IPS DF 6.9 (cell line): ENCODE measurements at places on chromosomes 5 and 9.

DNA sequence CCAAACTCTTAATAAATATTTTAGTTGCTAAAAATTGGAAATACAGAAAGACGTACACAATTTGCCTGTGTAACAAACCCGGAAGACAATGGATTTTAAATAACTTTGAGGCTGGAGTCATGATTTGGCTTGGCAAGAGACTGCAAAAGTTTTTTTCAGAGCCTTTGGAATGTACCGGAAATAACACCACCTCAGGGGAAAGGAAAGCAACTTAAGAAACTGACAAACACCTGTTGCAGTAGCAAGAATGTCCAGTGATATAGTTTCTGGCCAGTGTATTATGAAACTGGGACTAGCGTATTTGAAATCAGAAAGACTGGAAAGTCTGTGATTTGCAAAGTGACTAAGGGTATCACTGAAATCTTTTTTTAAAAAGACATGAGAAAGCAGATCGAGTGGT, 842 bp downstream of the MUSK start:
- no peak for DNase-seq

- DNase-seq = no peak
Measured at GRCh38 chr9:4223312-4223833, 76.5 kb downstream of the GLIS3 start.

DNA sequence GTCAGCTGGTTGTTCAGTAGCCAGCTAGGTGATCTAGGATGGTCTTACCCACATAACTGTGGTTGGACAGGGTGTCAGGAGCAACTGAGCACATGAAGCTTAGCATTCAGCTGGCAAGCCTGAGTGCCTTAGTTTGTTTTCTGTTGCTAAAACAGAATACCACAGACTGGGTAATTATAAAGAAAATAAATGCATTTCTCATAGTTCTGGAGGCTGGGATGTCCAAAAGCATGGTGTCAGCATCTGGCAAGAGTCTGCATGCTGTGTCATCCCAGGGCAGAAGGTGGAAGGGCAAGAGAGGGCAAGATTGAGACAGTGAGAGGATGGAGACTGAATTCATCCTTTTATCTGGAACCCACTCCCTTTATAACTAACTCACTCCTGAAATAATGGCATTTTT, 921.5 kb downstream of the TLE4 start:
- no peak for DNase-seq

DNA sequence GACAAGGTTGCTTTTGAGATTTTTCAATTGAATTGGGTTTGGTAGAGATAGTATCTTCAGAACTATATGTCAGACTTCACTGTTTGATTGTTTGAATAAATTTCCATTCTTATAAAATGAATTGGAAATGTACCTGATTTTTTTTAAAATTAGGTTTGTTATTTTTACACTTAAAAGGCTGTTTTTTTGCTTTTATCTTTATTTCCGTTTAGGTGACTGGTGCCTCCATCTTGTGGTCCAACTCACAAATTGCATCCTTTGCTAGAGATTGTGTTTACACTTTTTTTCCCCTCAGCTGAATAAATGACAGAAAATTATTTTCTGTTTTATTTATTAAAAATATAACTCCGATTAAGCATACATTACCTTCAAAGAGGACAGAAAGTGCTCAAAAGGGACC, 15.6 kb downstream of the NDUFAF2 start:
- DNase-seq = no peak

GRCh38 chr5:77981820-77982219, 205.7 kb upstream of the TBCA start:
- DNase-seq = no peak

GRCh38 chr5:132816554-132816953, 3.5 kb downstream of the SOWAHA start:
- DNase-seq = no peak

DNA sequence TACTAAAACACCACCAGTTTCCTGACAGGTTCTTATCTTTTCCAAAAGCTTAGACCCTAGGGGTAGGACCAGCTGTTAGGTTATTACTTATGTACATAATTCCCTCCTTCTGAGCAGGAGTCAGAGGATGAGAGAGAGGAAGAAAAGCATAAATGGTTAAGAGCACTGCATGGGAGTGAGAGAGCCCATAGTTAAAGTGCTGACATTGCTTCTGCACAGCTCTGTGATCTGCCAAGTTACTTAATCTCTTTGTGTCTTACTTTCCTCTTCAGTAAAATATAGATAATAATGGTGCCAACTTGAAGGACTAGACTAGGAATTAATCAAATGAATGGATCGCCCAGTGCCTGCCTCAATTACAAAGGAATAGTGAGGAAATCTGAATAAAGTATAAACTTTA, 66.4 kb downstream of the NRG2 start:
- DNase-seq = no peak

DNA sequence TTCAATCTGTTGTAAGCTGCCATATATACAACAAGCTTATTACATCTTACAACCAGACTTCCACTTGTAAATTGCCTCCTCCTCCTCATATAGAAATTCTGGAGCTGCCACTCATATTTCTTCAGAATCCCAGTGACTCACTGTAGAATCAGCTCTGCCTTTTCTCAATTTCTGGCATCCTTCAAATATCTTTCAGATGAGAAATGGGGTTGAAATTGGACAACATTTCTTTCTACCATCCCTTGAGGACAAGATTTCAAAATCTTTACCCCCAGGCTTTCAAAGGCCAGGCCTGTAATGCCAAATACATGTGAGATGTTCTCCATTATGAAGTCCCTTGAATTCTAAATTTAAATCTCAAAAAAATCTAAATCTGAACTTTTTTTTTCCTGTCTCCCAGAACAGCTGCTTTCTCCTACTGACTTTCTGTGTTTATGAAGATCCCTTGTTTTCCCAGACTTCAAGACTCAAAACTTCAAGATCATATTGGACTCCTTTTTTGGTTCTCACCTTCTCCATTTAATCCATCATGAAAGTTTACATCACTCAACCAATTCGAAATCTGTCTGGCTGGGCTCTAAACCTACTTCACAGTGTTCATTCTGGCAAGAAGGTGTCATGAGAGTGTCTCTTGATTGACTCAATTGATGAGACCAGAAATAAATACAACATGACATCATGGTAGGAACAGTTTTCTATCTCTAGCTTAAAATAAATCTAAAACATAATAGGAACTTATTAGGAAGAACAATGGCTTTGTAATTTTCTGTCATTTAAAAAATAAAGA, 109.8 kb downstream of the HMHB1 start:
- no peak for DNase-seq

DNA sequence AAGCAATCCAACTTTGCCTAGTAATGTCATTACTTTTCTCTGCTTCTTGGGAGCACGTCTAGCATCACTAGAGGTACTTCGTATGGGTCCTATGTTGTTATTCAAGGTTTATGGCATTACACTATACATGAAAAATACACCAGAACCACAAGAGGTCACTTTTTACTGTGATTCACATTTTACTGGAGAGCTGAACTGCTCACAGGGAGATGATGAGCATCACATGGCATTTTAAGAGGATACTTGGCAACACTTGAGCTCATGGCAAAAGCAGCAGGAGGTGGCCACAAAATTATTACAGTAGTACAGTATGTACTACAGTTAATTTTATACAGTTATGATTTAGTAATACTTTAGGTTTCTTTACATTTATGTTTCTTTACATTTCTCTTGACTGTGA, 223.4 kb downstream of the PARP8 start:
- no peak for DNase-seq

- DNase-seq = peak; percentile 52
Measured at GRCh38 chr9:88590558-88591146, 55.7 kb downstream of the NXNL2 start.

GRCh38 chr9:33273266-33273971, 8.6 kb downstream of the CHMP5 start:
- no peak for DNase-seq

DNA sequence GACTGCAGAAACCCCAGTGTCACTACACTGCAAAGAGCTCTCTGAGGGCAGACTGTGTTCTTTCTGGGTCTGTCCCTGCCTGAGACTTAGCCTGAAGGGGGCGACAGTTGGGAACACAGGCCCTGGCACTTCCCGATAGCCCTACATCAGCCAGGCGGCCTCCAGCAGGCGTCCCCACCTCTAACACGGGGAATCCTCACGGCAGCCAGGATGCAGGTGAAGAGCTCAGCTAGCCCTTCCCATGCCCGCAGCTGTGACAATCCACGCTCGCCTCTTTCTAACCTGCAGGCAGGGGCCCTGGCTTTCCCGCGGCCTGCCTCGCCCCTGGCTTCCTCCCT, 5.9 kb downstream of the MED22 start:
- no peak for DNase-seq

GRCh38 chr5:95619096-95619495, 791 bp upstream of the GPR150 start:
- no peak for DNase-seq

- DNase-seq = peak; percentile 4
Measured at GRCh38 chr5:116137544-116138378, 52.9 kb downstream of the COMMD10 start.

DNA sequence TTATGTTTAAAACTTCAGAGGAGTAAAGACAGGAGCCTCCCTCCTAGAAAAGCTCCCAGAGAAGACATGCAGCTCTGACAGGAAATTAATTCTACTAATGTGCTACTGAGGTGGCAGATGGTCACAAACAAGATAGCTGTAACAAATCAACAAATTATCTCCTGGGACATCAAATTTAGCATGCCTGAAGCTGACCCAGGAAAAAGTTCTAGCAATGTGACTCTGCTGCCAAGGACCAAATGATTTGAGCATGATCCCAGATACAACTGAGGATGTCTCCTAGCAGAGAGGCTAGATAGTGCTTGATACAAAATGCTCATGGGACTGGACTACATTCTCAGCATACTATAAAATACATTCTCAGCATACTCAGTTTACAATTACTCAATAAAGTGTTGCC, 413.5 kb upstream of the SMC2 start:
- DNase-seq = no peak

DNA sequence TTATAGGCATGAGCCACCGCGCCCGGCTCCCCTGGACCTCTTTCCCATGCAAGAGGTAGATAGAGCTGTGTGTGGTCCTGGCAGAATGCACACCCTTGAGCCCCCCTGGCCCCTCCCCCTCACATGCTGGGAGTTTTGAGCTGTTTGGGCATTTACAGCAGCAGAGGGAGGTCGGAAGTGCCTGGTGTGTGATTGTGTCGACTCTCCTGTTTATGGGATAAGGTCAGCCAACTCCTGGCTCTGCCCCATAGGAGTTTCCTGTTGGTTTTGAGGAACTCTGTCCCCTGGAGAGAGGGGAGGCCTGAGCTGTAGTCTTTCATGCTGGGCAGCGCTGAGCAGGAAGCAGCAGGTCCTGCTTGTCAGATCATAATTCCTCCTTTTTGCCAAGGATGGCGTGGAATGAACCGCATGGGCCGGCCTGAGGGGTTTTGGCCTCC, 6.0 kb downstream of the LRRC8A start:
- no peak for DNase-seq

DNA sequence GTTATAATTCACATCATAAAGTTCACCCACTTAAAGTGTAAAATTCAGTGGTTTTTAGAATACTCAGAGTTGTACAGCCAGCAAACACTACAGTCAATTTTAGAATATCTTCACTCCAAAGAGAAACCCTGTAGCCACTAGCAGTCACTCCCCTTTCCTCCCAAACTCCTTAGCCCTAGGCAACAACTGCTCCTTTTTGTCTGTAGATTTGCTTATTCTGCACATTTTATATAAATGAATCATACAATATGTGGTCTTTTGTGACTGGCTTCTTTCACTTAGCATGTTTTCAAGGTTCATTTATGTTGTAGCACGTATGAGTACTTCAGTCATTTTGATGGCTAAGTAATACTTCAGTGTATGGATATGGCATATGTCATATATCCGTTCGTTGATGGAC, 38.7 kb downstream of the TGFBR1 start:
- no peak for DNase-seq

DNA sequence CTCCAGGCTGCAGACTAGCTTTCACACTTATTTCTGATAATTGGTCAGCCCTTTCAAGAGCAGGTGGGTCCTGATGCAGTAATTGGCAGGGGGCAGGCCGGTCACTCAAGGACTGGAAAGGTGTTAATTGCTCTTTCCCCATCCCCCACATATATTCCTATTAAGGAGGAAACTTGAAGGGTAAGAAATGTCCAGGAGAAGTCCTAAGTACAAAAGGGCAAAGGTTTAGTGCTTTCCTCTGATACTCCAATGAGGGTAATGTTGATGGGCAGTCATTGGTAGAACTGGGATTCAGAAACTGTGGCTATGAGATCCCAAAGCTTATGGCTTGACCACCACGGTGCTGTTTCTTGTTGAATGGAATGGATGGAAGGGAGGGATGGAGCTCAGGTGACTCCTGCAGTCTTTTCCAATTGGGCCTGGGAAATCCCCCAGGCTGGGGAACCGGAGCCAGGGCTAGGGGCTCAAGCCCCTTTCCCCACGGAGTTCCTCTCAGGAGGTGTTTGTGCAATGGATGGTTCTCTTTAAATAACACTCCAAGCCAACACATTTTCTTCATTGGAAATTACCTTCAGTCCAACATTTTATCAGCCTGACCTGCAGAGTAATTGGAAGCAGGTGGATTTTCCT, 103.2 kb upstream of the ALDH1B1 start:
- no peak for DNase-seq

- DNase-seq = no peak
Measured at GRCh38 chr9:27430750-27431535, 93.1 kb upstream of the IFNK start.

- DNase-seq = no peak
Measured at GRCh38 chr5:163478126-163478981, 17.9 kb downstream of the HMMR start.

DNA sequence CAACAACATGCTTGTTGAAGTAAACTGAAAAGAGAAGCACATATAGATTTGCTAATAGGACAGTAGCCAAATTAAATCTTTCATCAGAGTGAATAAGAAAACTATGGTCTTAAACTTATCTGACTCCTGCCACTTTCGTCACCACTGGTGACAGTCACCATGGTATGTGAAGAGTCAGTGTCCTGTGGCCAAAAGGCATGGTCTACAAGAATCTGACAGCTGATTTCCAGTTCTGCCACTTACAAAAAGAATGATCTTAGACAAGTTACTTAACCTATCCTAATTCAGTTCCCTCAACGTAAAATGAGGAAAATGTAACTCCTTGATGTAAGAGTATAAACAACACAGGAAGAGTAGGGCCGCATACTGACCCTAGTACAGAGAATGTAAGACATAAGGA, 102.0 kb downstream of the LPAR1 start:
- no peak for DNase-seq

DNA sequence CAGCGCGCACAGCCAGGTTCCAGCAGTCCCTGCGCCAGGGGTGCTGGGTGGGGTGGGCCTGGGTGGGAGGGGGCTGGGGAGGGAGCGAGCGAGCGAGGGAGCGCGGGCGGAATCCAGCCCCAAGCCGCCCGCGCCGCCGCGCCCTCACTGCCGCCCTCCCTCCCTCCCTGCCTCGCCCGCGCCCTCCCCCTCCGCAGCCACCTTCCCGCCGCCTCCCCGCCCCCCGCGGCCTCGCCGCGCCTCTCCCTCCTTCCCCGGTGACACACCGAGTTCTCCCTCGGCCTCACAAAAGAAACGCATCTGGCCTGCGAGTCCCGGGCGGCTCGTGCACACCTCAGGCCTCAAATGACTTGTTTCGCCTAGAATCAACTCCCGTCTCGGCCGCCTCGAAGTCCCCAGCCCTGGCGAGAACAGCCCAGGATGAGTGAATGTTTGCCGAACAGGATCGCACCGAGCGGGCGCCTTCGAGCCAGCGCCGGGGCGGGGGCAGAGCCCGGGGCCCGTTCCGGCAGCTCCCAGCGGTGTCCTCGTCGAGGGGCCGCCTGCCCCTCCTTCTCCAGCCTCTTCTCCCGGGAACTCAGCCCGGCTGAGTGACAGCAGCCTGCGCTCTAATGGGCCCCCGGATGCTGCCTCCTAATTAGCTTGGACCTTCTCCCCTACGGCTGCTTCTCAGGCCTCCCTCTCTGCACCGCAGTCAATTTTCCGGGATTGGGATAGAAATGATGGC, 371 bp upstream of the PITX1 start:
- DNase-seq = no peak
